ENCODE measurements at places on chromosomes 12 and 14. TPM values are rescaled to one million over a fixed set of nuclear protein-coding genes. Genes with fewer than 3 reads are reported as not detected.

EAPP gene
- 37.9 TPM for total RNA-seq

GRCh38 chr14:95964901-95965300 is 74.3 kb upstream of the C14orf132 start:
- H3K27ac ChIP-seq, result no peak overlapping the region
- H3K4me1 ChIP-seq, result no peaks in the 10 kb centered on the region
- H3K27me3 ChIP-seq, result no peaks in the 10 kb centered on the region
- no peak overlapping the region for H3K4me3 ChIP-seq
- no peak for DNase-seq
- no peaks in the 10 kb centered on the region for H3K36me3 ChIP-seq

- peaks cover 3% of the 10 kb centered on the region for H3K4me1 ChIP-seq
- no peaks in the 10 kb centered on the region for H3K27me3 ChIP-seq
- H3K27ac ChIP-seq, result no peak overlapping the region
- H3K4me3 ChIP-seq, result no peak overlapping the region
- H3K36me3 ChIP-seq, result no peaks in the 10 kb centered on the region
Observed at GRCh38 chr12:9636150-9636850, 28.6 kb upstream of the KLRB1 start.

GRCh38 chr14:50524731-50525515 is 7.4 kb downstream of the MAP4K5 start:
- peak overlapping the region; percentile 29 for H3K27ac ChIP-seq
- no peak for DNase-seq
- no peaks in the 10 kb centered on the region for H3K27me3 ChIP-seq
- no peaks in the 10 kb centered on the region for H3K36me3 ChIP-seq

DNA sequence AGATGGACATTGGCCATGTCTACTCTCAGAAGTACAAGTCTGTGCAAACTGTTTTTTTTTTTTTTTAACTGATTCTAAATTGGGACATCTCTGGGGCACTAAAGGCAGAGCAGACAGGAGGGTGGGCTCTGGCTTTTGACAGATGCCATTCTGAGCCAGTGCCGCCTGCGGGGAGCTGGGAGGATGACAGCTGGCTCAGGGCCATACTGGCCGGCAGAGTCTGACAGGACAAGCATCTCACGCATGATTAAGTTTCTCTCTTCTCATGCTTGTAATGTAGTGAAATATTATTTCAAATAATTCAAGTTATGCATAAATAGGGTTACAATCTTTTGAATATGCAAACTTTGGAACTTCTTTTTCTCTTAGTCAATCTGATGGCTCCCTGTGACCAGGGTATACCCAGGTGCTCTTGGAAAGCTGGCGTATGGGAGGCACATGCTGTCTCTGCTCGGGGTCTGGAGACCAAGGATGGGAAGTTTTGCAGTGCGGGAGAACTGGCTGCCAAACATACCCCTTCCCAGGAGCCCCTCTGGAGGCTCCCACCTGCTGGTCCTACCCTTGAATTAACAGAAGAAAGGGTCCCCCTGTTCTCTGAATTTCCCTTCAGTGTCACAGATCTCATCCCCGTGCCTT is 7.6 kb downstream of the CDCA4 start:
- no peak for DNase-seq
- no peak overlapping the region for H3K4me3 ChIP-seq
- H3K27me3 ChIP-seq, result no peaks in the 10 kb centered on the region
- H3K27ac ChIP-seq, result no peak overlapping the region

GRCh38 chr12:9106067-9106466 is 9.7 kb downstream of the A2M start:
- no peaks in the 10 kb centered on the region for H3K36me3 ChIP-seq
- no peaks in the 10 kb centered on the region for H3K4me1 ChIP-seq
- no peak for DNase-seq
- no peaks in the 10 kb centered on the region for H3K27me3 ChIP-seq
- no peak overlapping the region for H3K4me3 ChIP-seq

DCAF11 gene
- 68.9 TPM for total RNA-seq

- no peaks in the 10 kb centered on the region for H3K36me3 ChIP-seq
- no peak overlapping the region for H3K4me3 ChIP-seq
- DNase-seq, result no peak
- no peaks in the 10 kb centered on the region for H3K4me1 ChIP-seq
- H3K27ac ChIP-seq, result no peak overlapping the region
Observed at GRCh38 chr12:3564861-3565260, 73.9 kb downstream of the PRMT8 start.

- H3K27ac ChIP-seq, result no peak overlapping the region
- no peak for DNase-seq
- H3K4me3 ChIP-seq, result no peak overlapping the region
- H3K36me3 ChIP-seq, result no peaks in the 10 kb centered on the region
Observed at GRCh38 chr12:41924111-41924510, 220.6 kb downstream of the GXYLT1 start.

TSPAN8 gene
- 80.6 TPM for total RNA-seq

OTUB2 gene
- not detected for total RNA-seq

GRCh38 chr14:101019990-101020710 is 116.6 kb upstream of the RTL1 start:
- H3K4me3 ChIP-seq, result no peak overlapping the region
- no peaks in the 10 kb centered on the region for H3K36me3 ChIP-seq
- no peak for DNase-seq
- no peak overlapping the region for H3K27ac ChIP-seq

DNA sequence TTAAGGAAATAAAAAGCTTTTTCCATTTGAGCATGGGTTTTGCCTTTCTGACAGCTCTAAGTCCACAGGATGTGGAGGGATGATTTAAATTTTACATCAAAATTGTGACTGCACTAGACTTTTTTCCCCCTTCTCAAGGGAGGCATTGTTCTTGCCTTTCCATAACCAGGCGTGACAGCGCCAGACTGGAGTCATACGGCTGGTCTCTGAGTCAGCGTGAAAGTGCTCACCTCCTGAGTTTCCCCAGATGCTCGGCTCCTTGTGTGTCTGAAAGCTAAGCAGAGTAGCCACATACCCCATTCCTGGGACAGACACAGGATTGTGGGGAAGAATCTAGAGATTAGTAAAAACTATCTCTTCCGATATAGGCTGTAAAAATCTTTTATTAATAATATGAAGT is 43.1 kb downstream of the SOX5 start:
- no peaks in the 10 kb centered on the region for H3K36me3 ChIP-seq
- no peaks in the 10 kb centered on the region for H3K4me1 ChIP-seq
- H3K27me3 ChIP-seq, result no peaks in the 10 kb centered on the region
- no peak overlapping the region for H3K4me3 ChIP-seq
- DNase-seq, result peak; percentile 28
- H3K27ac ChIP-seq, result no peak overlapping the region

- no peak overlapping the region for H3K27ac ChIP-seq
- H3K27me3 ChIP-seq, result no peaks in the 10 kb centered on the region
- no peaks in the 10 kb centered on the region for H3K4me1 ChIP-seq
- H3K4me3 ChIP-seq, result no peak overlapping the region
Observed at GRCh38 chr14:53528185-53528671, 375.1 kb upstream of the DDHD1 start.

- H3K4me3 ChIP-seq, result no peak overlapping the region
- no peaks in the 10 kb centered on the region for H3K27me3 ChIP-seq
- H3K36me3 ChIP-seq, result no peaks in the 10 kb centered on the region
- peak overlapping the region; percentile 44 for H3K27ac ChIP-seq
Observed at GRCh38 chr12:18165889-18166288, 75.9 kb upstream of the RERGL start.

GRCh38 chr14:54975856-54976255 is 51.0 kb downstream of the WDHD1 start:
- H3K4me1 ChIP-seq, result no peaks in the 10 kb centered on the region
- H3K36me3 ChIP-seq, result no peaks in the 10 kb centered on the region
- no peak overlapping the region for H3K27ac ChIP-seq
- DNase-seq, result no peak
- no peak overlapping the region for H3K4me3 ChIP-seq

GRCh38 chr14:63438065-63438757 is 105.0 kb downstream of the PPP2R5E start:
- peak overlapping the region; percentile 22 for H3K27ac ChIP-seq
- no peak overlapping the region for H3K4me3 ChIP-seq
- H3K27me3 ChIP-seq, result no peaks in the 10 kb centered on the region
- peaks cover 39% of the 10 kb centered on the region for H3K4me1 ChIP-seq

- no peaks in the 10 kb centered on the region for H3K27me3 ChIP-seq
- H3K4me1 ChIP-seq, result no peaks in the 10 kb centered on the region
- H3K27ac ChIP-seq, result no peak overlapping the region
- H3K4me3 ChIP-seq, result no peak overlapping the region
Observed at GRCh38 chr12:65113621-65114035, 7.5 kb downstream of the WIF1 start.

MMP19 gene
- total RNA-seq, result 35.1 TPM

- DNase-seq, result no peak
- H3K27me3 ChIP-seq, result no peaks in the 10 kb centered on the region
- no peak overlapping the region for H3K27ac ChIP-seq
- H3K4me1 ChIP-seq, result no peaks in the 10 kb centered on the region
- no peaks in the 10 kb centered on the region for H3K36me3 ChIP-seq
- H3K4me3 ChIP-seq, result no peak overlapping the region
Observed at GRCh38 chr12:123833830-123834229, 71.7 kb downstream of the DNAH10 start.

- H3K27me3 ChIP-seq, result no peaks in the 10 kb centered on the region
- no peak overlapping the region for H3K27ac ChIP-seq
- no peaks in the 10 kb centered on the region for H3K36me3 ChIP-seq
- no peak for DNase-seq
- H3K4me3 ChIP-seq, result no peak overlapping the region
- peaks cover 13% of the 10 kb centered on the region for H3K4me1 ChIP-seq
Observed at GRCh38 chr12:24996102-24996797, 47.3 kb upstream of the BCAT1 start.

TAS2R20 gene
- total RNA-seq, result 6.3 TPM

- no peak overlapping the region for H3K27ac ChIP-seq
- no peak overlapping the region for H3K4me3 ChIP-seq
- H3K4me1 ChIP-seq, result no peaks in the 10 kb centered on the region
- no peaks in the 10 kb centered on the region for H3K27me3 ChIP-seq
- no peaks in the 10 kb centered on the region for H3K36me3 ChIP-seq
Observed at GRCh38 chr12:33724867-33725266, 285.2 kb upstream of the SYT10 start.

DNA sequence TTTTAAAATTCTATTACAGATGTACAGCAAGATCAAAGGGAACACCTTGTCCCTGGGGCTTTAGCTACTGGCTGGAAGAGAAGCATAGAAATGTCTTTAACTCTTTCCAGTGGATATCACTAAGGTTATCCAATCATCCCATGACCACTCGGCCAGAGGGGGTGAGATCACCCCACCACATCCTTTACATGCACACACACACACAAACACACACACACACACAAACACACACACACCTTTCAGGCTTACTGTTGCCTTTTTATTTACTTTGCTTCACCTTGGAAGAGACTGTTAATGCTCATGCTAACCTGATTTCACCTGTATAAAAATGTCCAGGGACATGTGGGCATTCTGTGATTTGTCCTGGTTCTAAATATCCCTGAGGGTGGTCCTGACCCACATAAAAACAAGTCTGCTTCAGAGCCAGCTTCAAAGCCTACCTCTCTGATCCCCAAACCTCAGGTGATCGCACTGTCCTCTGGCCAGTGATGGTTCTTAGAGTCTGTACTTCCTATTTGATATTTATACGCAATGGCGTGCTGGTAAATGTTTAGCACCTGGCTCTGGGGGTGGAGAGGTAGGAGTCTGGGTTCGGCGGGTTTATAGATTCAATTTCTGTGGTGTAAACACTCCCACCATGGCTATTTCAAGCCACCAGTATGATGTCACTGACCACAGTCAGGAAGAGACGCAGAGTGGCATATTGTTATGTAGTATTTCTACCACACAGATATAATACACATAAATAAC is 166.1 kb upstream of the EEA1 start:
- no peak overlapping the region for H3K4me3 ChIP-seq
- H3K27me3 ChIP-seq, result no peaks in the 10 kb centered on the region
- H3K4me1 ChIP-seq, result no peaks in the 10 kb centered on the region
- no peak for DNase-seq

- no peaks in the 10 kb centered on the region for H3K4me1 ChIP-seq
- H3K4me3 ChIP-seq, result no peak overlapping the region
- H3K27me3 ChIP-seq, result no peaks in the 10 kb centered on the region
- no peaks in the 10 kb centered on the region for H3K36me3 ChIP-seq
Observed at GRCh38 chr14:105011312-105011990, 9.4 kb downstream of the CDCA4 start.

GRCh38 chr12:111826992-111827391 is 15.0 kb upstream of the MAPKAPK5 start:
- H3K4me3 ChIP-seq, result no peak overlapping the region
- DNase-seq, result no peak
- no peak overlapping the region for H3K27ac ChIP-seq
- H3K27me3 ChIP-seq, result no peaks in the 10 kb centered on the region

GRCh38 chr12:697481-697880 is 34.2 kb upstream of the NINJ2 start:
- H3K27me3 ChIP-seq, result no peaks in the 10 kb centered on the region
- DNase-seq, result no peak
- no peak overlapping the region for H3K27ac ChIP-seq
- H3K36me3 ChIP-seq, result no peaks in the 10 kb centered on the region
- no peaks in the 10 kb centered on the region for H3K4me1 ChIP-seq

YLPM1 gene
- total RNA-seq, result 66.9 TPM

GRCh38 chr14:95857275-95857674 is 19.4 kb upstream of the TUNAR start:
- H3K36me3 ChIP-seq, result no peaks in the 10 kb centered on the region
- DNase-seq, result no peak
- no peaks in the 10 kb centered on the region for H3K27me3 ChIP-seq
- no peak overlapping the region for H3K27ac ChIP-seq
- H3K4me3 ChIP-seq, result no peak overlapping the region

PTPRQ gene
- total RNA-seq, result 3.5 TPM

DNA sequence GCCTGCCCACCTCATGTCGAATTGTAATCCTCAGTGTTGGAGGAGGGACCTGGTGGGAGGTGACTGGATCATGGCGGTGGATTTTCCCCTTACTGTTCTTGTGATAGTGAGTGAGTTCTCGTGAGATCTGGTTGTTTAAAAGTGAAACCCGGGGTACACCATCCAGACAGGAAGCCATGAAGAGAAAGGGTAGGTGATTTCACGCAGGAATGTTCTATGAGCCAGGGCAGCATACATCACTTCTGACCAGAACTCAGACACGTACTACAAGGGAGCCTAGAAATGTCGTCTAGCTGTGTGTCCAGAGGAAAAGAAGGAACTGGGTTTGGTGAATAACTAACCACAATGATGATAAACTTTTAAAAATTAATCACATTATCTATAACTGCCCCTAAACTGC is 80.6 kb downstream of the ANO4 start:
- no peak for DNase-seq
- H3K4me3 ChIP-seq, result no peak overlapping the region
- H3K27ac ChIP-seq, result no peak overlapping the region
- H3K36me3 ChIP-seq, result no peaks in the 10 kb centered on the region

Data from tibial nerve (tissue), 4 donors.